ENCODE measurements at places on chromosomes 11 and 22. TPM values are rescaled to one million over a fixed set of nuclear protein-coding genes. Genes with fewer than 3 reads are reported as not detected.
A peak's percentile ranks its signal among the peaks of the same experiment; 100 is the strongest.

The ADM2 gene
- 5.1 TPM for polyA plus RNA-seq

The PAMR1 gene
- 35.2 TPM for polyA plus RNA-seq

- no peak for DNase-seq
These were observed 96.9 kb downstream of the TRMU start for GRCh38 chr22:46432164-46433068.

DNA sequence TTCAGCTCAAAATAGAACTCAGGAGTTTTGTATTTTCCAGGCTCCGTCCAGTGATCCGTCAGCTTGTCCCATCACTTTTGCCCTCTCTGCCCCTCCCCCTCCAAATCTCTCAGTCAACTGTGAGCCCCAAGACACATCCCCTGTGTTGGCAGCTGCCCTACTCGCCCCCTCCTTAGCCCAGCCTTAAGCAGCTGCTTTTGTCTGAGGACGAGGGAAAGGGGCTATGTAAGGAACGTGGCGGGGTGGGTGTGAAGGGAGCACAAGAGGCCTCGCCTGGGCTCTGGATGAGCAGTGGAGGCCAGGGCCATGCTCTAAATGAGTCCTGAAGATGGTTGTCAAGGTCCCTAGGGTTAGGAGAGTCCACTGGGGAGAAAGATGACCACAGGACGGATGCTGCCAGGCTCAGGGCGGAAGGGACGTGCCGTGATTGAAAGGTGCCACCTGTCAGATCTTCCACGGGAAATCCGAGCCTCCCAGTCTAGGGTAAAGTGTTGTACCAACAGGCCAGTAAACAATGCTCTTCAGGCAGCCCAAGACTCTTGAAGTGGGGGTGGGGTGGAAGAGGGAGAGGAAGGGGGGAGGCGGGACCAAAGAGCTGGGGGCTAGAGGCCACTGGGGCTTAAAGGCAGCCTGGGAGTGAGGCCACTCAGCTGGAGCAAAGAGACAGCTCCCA lies at the start of gene SMTNL1:
Gene SMTNL1 (plus strand): TSS at position 649 of the 673 bp plus-strand sequence. CDS start 5,048 bp downstream, outside the sequence.
- no peak for DNase-seq

DNA sequence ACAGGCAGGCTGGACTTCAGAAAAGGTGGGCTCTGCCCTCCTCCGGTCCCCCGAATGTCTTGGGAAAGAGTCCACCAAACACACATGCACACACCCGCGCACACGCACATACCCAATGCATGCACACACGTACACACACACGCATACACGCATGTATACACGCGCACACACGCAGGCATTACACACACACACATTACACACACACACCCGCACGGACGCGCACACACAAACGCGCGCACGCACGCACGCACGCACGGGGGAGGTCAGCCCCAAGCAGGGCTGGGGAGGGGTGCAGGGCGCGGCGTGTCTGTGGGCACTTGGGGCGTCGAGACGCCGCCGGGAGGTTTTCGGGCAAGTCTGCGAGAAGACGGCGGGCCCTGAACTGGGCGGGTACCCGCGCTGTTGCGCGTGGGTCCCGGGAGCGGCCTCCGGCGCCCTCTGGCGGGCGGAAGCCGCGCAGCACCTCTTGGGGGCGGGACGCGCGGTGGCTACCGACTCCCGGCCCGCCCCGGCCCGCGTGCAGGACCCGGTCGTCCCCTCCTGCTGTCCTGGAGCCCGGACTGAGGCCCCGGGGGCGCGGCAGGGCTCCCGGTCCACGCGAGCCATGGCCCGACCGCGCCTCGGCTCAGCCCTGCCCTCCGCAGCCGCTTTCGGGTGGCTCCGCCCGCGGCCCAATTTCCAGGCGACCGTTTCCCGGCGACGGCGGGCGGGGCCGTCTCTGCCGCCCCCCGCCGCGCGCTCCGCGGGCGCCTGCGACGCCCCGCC lies 3.6 kb downstream of the SEPTIN5 start:
- peak; percentile 81 for DNase-seq

DNA sequence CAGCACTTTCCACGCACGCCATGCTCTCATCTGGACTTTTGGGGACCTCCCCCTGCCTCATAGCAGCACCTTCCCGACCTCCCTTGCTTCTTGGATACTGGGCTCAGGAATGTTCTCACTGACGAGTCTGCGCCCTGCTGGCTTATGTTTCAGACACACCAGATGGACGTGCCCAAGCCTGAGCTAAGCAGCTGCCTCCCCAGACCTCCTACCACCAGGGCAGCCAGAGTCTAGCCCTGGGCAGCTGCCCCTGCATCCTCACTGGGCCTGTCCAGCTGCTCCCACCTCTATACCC lies 13.2 kb upstream of the RGL4 start:
- DNase-seq = no peak

DNA sequence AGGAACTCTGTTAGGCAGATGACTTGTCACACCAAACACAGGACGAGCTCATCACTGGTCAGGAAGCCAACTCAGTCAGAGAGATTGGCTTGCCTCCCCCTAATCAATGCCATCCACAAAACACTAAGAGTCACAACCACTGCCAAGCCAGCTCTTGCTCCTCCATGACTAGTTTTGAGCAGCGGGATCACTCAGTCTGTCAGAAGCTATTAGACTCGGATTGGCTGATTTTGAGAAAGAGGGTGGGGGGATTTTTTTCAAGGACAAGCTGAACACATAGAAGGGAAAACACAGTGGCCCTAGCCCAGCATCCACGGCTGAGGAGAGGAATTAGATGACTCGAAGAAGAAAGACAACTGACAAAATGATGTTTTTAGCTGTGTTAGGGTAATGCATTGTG lies 55.9 kb downstream of the SEZ6L start:
- DNase-seq = no peak

DNA sequence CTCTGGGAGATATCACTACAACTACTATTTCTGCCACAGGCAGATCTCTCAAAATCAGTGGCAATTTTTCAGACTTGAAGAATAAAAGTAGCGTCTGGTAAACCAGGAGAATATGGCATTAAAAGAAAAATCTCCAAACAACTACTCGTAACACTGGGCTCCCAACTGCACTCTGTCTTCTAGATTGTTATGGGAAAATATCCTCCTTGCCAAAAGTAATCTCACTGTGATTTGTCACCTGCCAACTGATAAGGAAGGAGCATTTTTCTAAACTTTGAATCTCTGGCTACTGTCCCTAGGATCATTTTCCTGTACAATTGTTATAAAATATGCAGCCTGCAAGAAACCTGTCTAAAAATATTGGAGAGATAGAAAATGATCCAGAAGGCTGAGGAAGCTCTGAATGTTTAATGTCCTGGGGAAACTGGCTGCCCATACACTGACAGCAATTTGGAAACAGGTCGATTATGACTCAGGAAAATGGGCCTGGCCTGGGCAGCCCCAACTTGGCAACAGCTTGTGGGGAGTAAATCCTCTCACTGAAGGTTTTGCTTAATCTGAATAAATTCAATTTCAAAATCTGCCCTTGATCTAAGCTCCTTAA lies 90.5 kb upstream of the DBX1 start:
- DNase-seq = no peak

DNA sequence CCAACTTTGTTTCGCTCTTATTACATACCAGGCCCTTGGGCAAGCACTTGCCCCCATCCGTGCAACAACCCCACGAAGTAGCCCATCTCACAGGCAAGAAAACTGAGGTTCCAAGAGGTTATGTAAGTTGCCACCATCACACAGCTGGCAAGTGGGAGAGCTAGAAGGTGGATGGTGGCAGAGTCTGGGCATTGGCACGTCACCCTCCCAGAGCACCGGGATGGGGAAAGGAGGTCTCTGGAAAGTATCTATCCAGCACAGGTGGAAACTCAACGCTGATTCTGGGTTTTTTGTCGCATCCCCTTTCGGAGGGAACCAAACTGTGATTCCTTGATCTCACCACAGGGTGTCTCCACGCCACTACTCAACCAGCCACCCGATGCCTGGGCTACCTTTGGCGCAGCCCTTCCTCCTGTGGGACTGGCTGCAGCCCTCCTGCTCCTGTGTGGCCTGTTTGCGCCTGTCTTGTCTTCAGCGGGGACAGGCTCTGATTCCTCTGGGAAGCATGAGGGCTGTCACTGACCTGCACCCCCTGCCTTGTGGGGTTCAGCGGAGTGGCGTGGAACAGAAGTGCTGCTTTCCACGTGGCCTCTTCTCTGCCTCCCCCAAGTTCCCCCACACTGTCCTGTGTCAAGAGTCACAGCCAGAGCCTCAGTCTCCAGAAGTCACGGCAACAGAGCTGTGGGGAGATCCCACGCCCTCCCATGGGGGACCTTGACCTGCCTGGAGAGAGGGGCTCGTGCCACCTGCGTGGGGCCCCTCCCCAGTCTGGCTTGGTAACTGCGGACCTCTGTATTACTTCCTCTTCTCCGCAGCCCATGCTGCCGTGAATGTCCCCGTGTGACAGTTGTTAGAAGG lies 34.4 kb upstream of the TRIM29 start:
- peak; percentile 87 for DNase-seq

DNA sequence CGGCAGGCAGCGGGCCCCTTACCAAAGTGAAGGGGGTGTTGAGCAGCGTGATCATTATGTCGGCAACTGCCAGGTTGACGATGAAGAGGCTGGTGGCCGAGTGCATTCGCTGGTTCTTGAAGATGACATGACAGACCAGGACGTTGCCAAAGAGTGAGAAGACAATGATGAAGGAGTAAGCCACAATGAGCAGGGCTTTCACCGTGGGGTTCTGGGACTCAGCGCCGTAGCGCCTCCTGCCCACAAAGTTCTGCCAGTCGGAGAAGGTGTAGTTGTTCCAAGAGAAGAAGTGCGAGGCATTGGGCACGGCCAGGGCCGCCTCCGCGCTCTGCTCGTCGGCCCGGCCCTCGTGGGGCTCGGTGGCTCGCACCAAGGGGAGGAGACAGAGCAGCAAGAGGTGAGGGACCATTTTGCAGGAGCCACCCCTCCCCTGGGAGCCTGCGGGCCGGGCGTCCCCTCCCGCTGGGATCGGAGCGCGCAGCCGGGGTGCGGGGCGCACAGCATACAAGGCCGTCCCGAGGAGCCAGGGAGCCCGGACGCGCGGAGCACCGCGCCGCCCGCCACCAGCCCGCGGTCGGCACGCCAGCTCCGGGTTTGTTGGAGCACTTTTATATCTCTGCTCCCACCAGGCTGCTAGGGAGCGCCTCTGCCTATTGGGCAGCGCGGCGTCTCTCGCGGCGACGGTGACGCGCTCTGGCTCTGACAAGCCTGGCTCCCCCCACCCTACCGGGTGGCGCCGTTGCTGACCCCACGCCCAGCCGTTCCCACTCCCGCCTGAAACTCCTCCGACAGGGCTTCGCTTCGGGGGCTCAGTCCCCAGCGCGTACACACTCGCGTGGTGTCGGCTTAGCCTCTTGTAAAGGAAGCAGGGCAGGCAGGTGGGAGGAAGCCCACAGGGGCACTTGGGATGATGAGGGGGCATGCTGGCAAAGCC lies at the start of gene GPR83:
Gene GPR83 (minus strand): TSS at position 581 of the 934 bp plus-strand sequence. CDS start 172 bp downstream, at position 409.
- peak; percentile 29 for DNase-seq

GRCh38 chr11:9680028-9680427 lies 16.2 kb downstream of the SWAP70 start:
- no peak for DNase-seq

- DNase-seq = no peak
These were observed 5.0 kb upstream of the ANO1 start for GRCh38 chr11:70072861-70073755.

- DNase-seq = no peak
These were observed 52.0 kb downstream of the KIRREL3 start for GRCh38 chr11:126948563-126948962.
